ENCODE measurements at places on chromosomes 13 and 19.

- DNase-seq, result no peak
Measured at GRCh38 chr13:111937777-111938311, 129.1 kb upstream of the SOX1 start.

GRCh38 chr19:18777301-18778075, 13.6 kb downstream of the COMP start:
- DNase-seq, result no peak

GRCh38 chr13:46663206-46664037, 110.5 kb downstream of the LRCH1 start:
- no peak for DNase-seq

- no peak for DNase-seq
Measured at GRCh38 chr19:14091081-14091812, 696 bp upstream of the SAMD1 start.

- DNase-seq, result no peak
Measured at GRCh38 chr13:98584668-98585397, 7.9 kb upstream of the STK24 start.

GRCh38 chr19:35845215-35846037, 6.9 kb downstream of the NPHS1 start:
- DNase-seq, result no peak

DNA sequence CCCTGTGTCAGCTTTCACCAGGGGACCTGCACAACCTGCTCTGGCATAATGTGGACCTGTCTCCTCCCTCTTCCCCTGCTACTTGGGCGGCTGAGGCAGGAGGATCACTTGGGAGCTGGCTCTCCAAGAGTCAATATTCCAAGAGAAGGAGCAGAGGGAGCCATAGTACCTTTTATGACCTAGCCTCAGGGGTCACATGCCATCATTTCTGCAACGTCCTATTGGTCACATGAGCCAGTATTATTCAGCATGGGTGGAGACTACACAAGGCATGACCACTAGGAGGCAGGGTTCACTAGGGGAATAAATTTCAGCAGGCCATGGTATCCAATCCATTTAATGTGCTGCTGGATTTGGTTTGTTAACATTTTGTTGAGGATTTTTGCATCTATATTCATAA, 12.0 kb upstream of the SHFL start:
- no peak for DNase-seq

GRCh38 chr19:14198384-14199376, 7.3 kb downstream of the ADGRL1 start:
- no peak for DNase-seq

DNA sequence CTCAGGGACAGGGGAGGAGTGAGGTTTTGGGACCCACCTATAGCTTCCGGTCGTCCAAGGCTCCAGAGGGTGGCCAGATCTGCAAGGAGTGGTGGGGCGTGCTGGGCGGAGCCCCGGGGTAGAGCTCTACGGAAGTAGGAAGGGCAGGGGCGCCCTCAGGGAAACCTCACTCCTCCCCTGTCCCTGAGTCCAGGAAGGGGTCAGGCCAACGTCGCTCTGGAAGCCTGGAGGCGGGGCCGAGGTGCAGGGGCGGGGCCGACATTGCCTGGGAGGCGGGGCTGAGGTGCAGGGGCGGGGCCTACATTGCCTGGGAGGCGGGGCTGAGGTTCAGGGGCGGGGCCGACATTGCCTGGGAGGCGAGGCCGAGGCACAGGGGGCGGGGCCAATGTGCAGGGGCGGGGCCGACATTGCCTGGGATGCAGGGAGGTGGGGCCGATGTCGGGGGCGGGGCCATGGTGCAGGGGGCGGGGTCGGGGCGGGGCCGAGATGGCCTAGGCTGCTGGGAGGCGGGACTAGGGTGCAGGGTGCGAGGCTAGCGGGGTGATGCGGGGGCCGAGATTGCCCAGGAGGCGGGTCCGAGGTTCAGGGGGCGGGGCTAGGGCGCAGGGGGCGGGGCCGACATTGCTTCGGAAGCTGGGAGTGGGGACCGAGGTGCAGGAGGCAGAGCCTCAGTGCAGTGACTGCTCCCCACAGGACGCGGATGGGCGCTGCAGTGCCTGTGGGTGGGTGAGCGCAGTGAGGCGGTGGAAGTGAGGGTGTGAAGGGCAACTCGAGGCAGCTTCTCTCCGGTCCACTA, 4.9 kb upstream of the PALM start:
- DNase-seq, result peak; percentile 35

GRCh38 chr19:5789886-5790558, 941 bp downstream of the DUS3L start:
- DNase-seq, result no peak

- DNase-seq, result no peak
Measured at GRCh38 chr19:13830114-13830740, 35.0 kb downstream of the ZSWIM4 start.

DNA sequence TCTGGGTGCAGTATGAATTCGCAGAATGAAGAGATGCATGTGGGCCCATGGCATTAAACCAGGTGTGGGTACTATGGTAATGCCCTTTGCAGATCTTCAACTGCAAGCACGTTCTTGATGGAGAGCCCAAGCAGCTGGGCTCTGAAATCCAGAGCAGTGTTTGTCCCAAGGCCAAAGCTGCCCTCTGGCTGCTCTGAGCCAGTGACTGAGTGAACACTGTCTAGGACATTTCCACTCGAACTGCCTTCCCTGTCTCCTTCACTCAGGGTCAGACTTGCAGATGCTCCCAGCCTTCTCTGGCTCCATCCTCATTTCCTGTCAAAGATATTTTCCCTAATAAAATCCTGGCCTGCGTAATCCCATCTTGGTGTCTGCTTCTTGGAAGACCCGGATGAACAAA, 80.2 kb upstream of the GJB6 start:
- DNase-seq, result no peak

GRCh38 chr13:51844862-51845573, at the start of gene TMEM272:
Gene TMEM272, minus strand, starts transcription at chr13:51845177. Its CDS starts 6,647 bp downstream, at chr13:51838530.
- DNase-seq, result no peak

DNA sequence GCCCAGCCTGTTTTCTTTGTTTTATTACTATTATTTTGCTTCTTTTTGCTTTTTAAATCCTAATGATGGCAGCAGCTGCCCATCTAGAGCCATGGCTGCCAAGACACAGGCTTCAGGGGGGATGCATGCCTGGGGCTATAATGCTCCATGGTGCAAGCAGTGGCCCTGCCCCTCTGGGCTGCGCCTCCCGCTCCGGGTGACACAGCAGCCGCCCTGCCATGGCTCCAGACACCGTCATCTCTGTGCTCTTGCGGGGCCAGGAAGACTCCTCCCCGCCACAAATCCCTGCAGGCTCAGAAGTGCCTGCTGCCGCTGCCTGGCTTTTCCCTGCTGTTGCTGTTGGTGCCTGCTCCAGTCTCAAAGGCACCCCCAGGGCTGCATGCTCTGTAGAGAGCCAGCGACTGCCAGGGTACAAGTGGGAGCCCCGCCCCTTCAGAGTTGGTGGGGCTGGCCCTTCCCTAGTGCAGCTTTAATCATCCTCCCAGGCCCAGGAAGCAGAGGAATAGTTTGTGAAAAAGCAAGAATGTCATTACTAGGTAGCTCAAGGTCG, 581.5 kb downstream of the FGF9 start:
- DNase-seq, result no peak

DNA sequence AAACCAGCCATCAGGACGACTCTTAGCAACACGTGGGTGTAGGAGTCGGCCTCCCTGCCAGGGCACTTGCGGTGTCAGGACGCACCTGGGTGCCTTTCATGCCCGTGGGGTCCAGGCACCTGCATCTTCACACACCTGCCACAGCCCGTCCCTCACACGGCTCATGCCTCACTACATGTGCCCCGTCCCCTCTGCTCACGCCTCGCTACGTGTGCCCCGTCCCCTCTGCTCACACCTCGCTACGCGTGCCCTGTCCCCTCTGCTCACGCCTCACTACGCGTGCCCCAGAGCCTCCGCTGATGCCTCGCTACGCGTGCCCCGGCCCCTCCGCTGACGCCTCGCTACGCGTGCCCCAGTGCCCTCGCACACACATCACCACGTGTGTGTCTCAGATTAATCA, 58.0 kb upstream of the F7 start:
- DNase-seq, result no peak

DNA sequence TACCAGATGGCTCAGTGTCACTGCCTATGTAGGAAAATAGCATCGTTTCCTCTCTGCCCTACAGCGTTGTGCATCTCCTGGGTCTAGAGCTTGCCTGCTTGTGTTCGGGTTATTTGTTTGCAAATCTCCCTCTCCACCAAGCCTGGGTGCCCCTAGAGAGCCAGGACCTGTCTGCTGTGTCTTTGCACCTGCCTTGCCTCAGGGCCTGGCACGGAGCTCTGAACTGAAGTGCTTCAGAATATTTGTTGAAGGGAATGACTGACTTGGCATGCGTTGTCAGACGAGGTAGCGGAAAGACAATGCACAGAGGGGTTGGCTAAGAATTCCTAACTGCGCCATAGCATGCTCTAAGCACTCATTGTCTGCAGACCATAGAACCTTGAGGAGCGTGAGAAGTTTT, 263.4 kb downstream of the FGF9 start:
- no peak for DNase-seq

DNA sequence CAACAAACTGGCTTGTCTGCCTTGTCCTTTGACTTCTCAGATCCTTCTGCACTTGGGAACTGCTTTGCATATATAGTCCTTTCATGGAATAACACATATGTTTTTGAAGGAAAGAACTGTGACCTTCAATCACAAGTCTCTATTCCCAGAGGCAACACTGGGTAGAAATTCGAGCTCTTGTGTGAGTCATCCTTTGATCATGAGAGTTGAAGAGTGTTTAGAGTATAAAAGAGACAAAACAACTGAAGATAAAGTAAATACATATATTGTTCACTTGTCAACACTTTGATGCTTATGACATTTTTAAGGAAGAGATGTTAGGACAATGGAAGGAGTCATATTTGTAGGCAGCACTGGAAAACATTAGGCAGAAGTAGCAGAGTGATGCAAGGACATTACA, 5.2 kb upstream of the OR7A5 start:
- no peak for DNase-seq

DNA sequence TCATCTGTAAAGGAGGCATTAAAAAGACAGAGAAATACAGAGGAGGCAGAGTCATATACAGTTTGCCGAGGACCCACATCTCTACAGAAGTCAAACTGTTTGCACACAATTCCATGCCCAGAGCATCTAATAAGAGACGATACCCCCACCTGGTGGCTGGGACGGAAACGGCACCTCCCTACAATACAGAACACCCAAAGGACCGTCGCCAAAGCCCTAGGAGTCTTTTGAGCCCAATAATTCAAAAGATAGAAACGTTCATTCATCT, 703 bp upstream of the PLEKHG2 start:
- peak; percentile 76 for DNase-seq

GRCh38 chr19:44954278-44954648, 917 bp upstream of the CLPTM1 start:
- no peak for DNase-seq

- no peak for DNase-seq
Measured at GRCh38 chr13:68160466-68160865, 930.3 kb upstream of the PCDH9 start.

DNA sequence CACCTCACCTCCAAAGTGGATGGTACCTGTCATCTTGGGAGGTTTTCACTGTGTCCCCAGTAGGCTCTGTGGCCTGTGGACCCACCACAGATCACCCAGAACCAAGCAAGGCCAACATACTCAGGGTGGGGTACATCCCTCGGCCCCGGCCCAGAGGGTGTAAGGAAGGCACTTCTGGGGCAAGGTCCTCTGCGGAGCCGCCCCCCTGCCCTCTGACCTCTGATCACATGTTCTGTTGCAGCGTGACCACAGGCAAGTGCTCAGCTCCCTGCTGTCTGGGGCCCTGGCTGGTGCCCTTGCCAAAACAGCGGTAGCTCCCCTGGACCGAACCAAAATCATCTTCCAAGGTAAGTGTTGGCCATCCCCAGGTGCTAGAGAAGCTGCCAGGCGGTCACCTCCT, 36.7 kb downstream of the TMEM161A start:
- DNase-seq, result no peak

DNA sequence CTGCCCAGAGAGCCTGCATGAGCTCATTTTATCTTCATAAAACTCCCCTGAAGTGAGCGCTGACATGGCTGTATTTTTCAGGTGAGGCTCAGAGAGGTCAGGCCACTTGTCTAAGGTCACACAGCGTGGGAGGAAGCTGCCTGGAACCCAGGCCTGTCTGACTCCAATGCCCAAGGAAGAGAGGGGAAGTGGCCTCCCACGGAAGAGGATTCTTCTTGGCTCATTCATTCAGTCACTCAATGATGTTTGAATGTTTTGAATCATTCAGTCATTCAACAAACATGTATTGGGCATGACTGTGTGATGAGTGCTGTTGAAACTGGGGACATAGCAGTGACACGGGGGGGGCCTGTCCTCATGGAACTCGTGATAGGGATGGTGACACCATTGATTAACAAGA, 12.0 kb downstream of the ACTL9 start:
- no peak for DNase-seq

DNA sequence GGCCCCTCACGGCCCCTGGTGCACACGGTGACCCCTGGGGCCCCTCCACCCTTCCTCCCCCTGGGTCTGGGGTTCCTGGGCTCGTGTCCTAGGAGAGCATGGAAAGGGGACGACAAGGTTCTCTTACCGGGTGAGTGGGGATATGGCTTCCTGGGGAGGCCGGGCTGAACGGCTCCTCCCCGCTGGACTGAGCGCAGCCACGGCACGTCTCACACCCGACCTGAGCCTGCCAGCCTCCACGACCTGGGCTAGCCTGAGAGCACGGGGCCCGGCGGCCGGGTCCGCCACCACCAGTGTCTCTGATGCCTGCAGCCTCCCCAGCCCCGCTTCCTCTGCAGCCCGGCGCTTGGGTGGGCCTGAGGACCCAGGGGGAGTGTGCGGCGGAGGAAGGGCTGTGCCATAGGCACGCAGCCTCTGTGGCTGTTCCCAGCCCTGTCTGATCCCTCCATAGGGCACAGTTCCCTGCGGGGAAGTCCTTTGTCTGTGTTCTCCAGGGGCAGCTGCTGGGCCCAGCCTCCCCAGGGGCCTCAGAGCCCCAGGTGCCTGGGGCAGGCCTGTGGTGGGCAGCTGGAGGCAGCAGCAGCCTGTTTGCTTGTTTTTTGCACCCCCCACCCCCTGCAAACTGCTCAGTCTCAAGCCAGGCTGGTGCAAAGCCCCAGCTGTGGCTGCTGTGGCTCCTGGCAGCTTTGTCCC, 15.0 kb downstream of the PLIN4 start:
- no peak for DNase-seq

- DNase-seq, result no peak
Measured at GRCh38 chr19:5343848-5344247, 3.2 kb upstream of the PTPRS start.

GRCh38 chr19:28940751-28941500, 272.0 kb downstream of the UQCRFS1 start:
- no peak for DNase-seq

- peak; percentile 63 for DNase-seq
Measured at GRCh38 chr19:49333811-49334288, 1.4 kb upstream of the CD37 start.
